Stimulated activated CD4-positive, alpha-beta T cell treated with anti-CD3 and anti-CD28 coated beads, Interleukin-1b, Interleukin-23, amount 100 ng/mL, for 4 hours (primary cell): ENCODE measurements at places on chromosomes 12 and 14.

DNA sequence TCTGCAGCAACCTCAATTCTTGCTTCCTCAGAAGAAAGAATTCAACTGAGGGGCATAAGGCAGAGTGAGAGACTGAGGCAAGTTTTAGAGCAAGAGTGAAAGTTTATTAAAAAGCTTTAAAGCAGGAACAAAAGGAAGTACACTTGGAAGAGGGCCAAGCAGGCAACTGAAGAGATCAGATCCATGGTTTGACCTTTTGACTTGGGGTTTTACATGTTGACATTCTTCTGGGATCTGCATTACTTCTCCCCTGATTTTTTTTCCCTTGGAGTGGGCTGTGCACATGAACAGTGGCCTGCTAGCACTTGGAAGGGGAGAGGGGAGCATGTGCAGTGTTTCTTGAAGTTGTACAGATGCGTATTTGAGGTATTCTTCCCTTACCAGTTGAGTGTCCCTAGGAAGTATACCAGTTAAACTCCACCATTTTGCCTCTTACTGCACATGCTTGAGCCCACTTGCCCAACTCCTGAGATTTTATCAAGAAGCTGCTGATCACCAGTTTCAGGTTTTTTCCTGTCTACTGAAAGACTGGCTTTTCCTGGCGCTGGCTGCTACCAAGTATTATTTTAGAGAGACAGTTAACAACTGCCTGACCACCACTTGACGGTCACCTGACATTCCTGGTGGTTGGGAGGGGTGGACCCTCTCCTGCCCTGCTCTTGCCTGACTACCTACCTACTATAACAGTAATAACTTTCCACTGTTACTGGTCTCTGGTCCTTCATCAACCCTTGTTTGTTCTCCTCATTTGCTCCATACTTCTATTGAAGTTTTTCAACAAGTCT lies 26.0 kb upstream of the TMTC2 start:
- no peak for DNase-seq

DNA sequence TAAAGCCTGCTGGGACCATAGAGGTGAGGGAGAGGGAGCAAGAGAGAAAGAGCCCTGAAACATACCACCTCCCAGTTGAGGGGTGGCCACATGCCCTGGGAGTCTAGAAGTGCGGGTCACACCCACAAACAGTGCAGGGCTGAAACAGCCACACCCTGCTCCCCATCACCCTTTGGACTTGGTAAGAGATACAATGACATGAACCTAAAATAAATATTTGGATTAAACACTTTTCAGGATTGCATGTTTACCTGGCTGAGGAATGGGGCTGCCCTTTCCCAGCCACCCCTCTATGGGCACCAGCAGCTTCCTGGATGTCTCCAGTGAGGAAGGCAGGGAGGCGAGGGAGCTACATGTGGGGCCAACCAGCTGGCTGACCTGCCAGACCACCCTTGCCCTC lies 39.0 kb upstream of the TC2N start:
- no peak for DNase-seq

GRCh38 chr12:96766232-96766631 lies 140.8 kb upstream of the NEDD1 start:
- no peak for DNase-seq

DNA sequence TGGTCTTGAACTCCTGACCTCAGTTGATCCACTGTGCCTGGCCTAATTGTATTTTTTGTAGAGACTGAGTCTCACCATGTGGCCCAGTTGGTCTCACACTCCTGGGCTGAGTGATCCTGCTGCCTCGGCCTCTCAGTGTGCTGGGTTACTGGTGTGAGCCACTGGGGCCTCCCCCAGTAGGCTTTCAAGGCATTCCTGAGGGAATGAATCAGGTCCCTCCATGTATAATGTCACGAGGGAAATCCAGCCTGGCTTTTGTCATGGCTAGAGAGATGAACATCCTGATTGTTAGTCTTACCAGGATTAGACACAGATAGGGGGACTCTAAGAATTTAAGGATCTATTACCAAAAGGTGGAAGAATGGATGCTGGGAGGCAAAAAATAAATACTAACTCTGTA lies 51.9 kb downstream of the CPSF2 start:
- DNase-seq: no peak

- no peak for DNase-seq
Measured at GRCh38 chr12:52525661-52526499, 5.7 kb upstream of the KRT5 start.

DNA sequence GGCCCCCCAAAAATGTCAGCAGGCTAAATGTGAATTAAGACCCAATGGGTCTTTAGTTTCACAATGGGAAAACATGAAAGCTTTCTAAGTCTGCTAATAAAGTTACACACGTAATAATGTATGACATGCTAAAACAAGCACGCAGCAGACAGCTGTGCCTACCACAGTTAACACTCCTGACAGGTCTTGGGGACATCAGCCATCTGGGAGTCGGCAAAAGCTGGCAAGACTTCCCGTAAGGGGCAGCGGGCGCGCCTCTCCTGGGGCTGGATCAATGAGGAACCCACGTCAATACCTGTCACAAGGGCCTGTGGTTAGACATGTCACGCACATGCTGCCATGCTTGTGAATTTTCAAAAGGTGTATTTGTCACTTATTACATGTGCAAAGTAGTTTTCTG lies 45.0 kb downstream of the ACTN1 start:
- DNase-seq: no peak

GRCh38 chr12:24773996-24774395 lies 174.9 kb downstream of the BCAT1 start:
- no peak for DNase-seq

GRCh38 chr14:69685716-69686115 lies 74.3 kb downstream of the SUSD6 start:
- DNase-seq: no peak
